ENCODE measurements at places on chromosomes 1 and 21. TPM values are rescaled to one million over a fixed set of nuclear protein-coding genes. Genes with fewer than 3 reads are reported as not detected.

DNA sequence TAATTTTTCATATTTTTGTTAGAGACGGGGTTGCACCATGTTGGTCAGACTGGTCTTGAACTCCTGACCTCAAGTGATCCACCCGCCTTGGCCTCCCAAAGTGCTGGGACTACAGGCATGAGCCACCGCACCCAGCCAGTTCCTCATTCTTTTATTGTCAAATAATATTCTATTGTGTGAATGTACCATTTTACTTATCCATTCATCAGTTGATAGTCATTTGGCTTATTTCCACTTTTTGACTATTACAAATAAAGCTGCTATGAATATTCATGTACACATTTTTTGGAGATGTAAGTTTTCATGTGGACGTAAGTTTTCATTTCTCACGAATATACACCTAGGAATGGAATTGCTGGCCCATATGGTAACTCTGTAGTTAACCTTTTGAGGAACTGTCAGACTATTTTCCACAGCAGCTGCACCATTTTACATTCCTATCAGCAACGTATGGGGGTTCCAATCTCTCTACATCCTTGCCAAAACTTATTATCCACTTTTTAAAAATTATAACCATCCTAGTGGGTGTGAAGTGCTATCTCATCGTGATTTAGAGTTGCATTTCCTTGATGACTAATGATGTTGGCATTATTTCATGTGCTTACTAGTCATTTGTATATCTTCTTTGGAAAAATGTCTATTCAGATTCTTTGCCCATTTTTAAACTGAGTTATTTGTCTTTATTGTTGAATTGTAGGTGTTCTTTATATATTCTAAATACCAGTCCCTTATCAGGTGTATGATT is 12.7 kb downstream of the PACC1 start:
- H3K4me1 ChIP-seq: no peaks in the 10 kb centered on the region
- no peaks in the 10 kb centered on the region for H3K36me3 ChIP-seq
- no peak for DNase-seq

DNA sequence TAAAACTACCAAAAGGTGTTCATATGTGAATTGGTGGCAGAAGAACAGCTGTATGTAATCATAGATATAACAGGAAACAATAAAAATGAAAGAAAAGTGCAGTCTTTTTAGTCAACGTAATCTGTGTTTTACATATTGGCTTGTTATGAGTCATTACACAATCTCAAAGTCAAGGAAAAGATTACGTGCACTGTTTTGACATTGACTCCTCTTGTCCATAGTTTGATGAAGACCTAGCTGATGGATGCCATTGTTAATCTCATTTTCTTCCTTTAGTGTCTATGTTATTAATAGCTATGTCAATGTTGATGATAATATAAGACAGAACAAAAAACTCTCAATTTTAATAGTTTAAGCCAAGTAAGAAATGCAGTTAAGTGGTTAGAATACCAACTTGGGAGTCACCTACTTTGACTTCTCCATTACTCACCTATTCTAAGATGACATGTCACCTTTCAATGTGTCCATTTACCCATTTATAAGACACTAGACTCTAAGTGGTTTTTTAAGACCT is 84.5 kb upstream of the SAMSN1 start:
- no peak overlapping the region for H3K4me3 ChIP-seq
- no peaks in the 10 kb centered on the region for H3K27me3 ChIP-seq
- no peak overlapping the region for H3K27ac ChIP-seq
- H3K36me3 ChIP-seq: no peaks in the 10 kb centered on the region

OR2L2 gene
- total RNA-seq: not detected

GPR161 gene
- 2.4 TPM for total RNA-seq

- no peak overlapping the region for H3K4me3 ChIP-seq
- peak overlapping the region; percentile 80 for H3K27ac ChIP-seq
- DNase-seq: no peak
- peaks cover 80% of the 10 kb centered on the region for H3K4me1 ChIP-seq
Measured at GRCh38 chr1:207839083-207839413, 71.9 kb downstream of the CD34 start.

GRCh38 chr1:19222979-19223824 is 13.1 kb upstream of the UBR4 start:
- H3K36me3 ChIP-seq: peaks cover 99% of the 10 kb centered on the region
- DNase-seq: no peak
- no peak overlapping the region for H3K4me3 ChIP-seq
- H3K27ac ChIP-seq: no peak overlapping the region
- no peaks in the 10 kb centered on the region for H3K27me3 ChIP-seq
- peaks cover 8% of the 10 kb centered on the region for H3K4me1 ChIP-seq

- peak; percentile 52 for DNase-seq
- no peaks in the 10 kb centered on the region for H3K36me3 ChIP-seq
- H3K4me3 ChIP-seq: no peak overlapping the region
- H3K4me1 ChIP-seq: peaks cover 42% of the 10 kb centered on the region
- no peak overlapping the region for H3K27ac ChIP-seq
- peaks cover 27% of the 10 kb centered on the region for H3K27me3 ChIP-seq
Measured at GRCh38 chr1:9196129-9197040, 38.2 kb upstream of the H6PD start.

- peaks cover 10% of the 10 kb centered on the region for H3K4me1 ChIP-seq
- H3K27me3 ChIP-seq: no peaks in the 10 kb centered on the region
- H3K36me3 ChIP-seq: peaks cover 95% of the 10 kb centered on the region
- no peak overlapping the region for H3K4me3 ChIP-seq
- DNase-seq: no peak
Measured at GRCh38 chr1:46646331-46646730, 21.8 kb downstream of the ATPAF1 start.

DNA sequence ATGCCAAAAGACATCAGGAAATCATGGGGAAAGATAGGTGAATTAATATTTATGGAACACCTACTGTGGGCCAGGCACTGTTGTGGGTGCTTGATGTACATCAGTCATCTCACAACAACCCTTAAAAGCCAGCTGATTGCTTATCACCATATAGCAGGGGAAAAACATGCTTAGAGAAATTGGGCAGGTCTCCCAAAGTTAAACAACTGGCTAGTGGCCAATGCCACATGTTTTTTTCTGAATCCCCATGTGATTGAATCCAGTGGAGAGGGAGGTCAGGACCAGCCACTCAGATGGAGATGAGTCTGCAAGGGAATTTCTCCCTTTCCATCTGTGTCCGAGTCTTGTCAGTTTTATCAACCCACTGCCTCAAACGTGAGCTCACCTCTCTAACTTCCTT is 33.5 kb downstream of the UTP25 start:
- H3K27ac ChIP-seq: no peak overlapping the region
- peaks cover 22% of the 10 kb centered on the region for H3K27me3 ChIP-seq
- H3K36me3 ChIP-seq: no peaks in the 10 kb centered on the region

OR2G6 gene
- total RNA-seq: not detected

RAB3B gene
- total RNA-seq: 0.02 TPM

CELA2B gene
- not detected for total RNA-seq

ESRRG gene
- total RNA-seq: 40.4 TPM
